ENCODE measurements at places on chromosomes 16 and 17.

- no peak for DNase-seq
These were observed 4.1 kb downstream of the PDF start for GRCh38 chr16:69326172-69326873.

DNA sequence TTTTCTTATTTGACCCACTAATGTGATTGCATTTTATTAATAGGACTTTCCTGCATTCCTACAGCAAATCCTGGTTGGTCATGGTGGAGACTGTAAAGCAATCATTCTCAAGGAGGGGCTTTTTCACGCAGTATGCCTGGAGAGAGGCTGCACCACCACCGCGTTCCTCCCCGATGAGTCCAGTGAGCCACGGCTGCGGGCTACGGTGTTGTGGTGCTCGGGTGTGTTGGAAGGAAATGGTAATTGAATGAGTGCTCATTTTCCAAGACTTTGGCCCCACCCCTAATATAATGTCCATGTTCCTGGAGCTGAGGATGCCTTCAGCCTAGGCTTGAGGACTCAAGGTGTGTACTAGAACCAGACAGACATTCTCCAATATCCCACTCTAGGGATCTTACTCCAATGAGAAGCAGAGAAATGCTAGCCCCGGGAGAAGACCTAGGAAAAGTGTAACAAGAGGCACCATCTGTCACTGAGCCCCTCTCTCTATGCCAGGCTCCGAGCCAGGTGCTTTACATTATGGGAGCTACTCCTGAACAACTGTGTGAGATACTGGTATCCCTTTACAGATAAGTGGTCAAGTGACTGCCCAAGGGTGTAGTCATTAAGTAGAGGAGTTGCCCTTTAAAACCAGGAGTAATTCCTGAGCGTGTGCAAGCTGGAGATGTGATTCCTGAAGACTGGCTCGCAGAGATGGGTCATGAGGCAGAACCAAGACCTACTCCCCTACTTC, 39.4 kb downstream of the HEATR6 start:
- DNase-seq = no peak

DNA sequence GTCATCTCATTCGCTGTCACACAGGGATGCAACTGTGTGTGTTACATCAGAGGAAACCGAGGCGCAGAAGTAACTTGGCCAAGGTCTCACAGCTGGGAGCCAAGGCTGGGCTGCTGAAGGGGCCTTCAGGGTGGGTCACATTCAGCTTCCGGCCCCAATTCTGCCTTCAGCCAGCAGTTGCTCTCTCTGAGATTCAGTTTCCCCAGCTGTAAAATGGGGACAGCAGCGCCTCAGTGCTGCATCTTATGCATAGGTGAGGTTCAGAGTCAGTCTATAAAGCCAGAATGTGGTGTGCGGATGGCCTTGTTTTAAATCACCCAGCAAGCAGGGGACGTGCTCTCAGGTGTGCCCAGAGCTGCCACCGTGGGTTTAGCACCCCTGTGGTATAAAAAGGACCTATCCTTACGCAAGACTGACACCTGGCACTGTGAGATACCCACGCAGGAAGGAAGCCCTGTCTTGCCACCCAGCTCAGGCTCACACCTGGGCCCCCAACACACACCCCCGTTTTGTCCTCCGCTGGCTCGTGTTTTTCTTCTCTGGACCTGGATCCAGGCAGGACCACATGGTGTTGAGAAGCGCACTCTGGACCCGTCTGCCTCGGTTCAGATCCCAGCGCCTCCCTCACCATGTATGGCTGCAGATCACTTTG, 94.6 kb upstream of the GSE1 start:
- DNase-seq = no peak

DNA sequence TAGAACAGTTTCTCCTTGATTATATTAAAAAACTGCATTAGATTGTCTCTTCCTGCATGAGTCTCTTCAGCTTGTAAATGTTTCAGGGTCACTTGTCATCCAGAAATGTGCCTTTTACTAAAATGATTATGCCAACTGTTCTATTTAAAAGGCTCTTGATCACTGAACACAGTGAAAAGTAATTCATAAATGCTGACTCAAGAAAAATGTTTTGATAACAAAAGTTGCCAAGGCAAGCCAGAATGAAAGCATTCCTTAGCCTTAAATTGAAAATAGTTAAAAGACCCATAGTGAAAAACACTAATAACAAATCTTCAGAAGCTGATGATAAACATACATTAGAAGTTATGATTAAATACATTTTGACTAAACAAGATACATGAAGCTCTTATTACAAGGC, 356.0 kb upstream of the KIF2B start:
- no peak for DNase-seq

DNA sequence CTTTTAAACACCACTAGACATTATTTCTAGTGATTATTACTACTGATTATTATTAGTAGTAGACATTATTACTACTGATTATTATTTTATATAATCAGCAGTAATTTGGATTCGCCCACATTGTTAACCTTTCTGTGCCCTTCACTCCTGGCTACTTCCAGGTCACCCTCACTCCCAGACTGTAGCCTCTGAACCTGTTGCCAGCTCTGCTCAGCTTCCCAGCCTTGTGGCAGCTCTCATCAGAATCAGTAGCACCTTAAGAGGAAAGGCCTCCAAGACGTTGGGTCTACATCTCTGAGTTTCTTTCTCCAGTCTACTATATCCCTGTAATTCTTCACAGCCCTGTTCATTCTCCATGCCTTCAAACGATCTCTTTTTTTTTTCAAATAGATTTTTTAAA, 137.0 kb downstream of the KATNIP start:
- DNase-seq = no peak

DNA sequence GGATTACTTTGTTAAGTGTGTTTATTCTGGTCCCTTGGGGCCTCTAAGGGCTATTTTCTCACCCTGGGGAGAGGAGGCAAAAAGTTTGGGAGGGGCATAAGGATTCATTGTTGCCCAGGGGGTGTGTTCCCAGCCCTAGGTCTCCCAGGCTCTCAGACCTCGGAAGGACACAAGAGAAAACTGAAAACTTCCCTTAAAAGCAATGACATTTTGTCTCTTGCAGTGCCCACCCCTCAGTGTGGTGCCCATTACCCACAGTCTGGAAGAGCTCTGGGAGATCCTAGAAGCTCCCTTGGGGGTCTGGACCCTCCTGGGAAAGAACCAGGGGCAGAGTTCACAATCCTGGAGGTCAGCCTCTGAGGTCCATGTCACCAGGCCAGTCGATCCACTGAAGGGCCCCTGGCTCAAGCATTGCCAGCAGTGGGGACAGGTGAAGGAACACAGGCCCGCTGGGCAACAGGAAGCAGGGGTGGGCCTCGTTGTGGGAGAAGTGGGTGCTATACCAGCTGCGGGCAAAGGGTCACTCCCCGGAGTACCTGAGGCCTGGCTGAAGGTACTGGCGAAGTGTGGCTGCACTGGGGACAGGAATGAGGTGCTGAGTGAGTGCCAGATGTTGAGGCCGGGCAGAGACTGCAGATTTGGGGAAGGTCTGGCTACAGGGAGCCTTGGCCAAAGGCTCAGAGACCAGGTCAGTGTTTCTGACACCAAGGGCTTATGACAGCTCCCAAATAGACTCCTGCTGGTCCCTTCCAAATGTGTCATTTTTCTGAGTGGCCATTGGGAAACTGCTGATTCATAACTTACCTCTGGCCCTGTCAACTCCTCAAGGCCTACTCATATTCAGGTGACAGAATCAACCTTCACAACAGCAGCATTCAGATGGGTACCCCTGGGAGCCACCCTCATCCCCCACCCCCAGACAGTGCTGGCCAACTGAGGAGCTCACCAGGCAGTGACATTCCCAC, 4.6 kb upstream of the ZNF747 start:
- DNase-seq = no peak

DNA sequence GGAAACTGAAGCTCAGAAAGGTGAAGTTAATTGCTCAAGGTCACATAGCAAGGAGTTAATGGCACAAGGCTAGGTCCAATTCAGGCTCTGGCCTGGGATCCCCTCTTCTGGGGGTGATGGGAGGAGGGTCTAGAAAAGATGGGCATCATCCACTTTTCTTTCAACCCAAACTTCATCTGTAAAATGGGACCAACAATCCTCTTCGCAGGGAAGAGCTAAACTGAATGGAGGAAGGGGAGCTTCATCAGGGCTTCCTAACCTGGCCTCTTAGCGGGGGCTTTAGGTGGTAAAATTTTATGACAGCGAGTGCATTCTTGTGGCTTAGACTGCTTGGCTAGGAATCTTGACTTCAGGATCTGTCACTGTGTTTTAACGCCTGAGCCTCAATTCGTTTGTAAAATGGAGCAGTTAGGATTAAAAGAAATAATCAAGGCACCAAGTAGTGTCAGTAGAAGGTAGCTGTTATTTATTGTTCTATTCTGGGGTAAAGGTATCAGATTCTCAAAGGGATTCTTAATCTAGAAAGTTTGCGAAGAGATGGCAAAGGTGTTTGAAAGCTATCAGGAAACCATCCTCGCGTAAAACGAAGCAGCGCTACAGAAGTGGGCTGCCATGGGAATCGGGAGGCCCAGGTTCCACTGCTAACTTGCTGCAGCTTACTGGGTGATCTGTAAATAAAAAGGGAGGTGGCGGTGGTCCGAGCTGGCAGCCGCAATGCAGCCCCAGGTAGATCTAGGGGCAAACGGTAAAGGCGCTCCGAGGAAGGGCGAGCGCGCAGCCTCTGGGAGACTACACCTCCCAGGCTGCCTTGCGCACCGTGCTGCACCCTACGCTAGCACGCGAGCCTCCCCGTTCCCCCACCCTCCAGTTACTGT, 1.5 kb upstream of the SRCAP start:
- no peak for DNase-seq

- DNase-seq = no peak
These were observed 17.5 kb downstream of the CACNG4 start for GRCh38 chr17:66981983-66982508.

DNA sequence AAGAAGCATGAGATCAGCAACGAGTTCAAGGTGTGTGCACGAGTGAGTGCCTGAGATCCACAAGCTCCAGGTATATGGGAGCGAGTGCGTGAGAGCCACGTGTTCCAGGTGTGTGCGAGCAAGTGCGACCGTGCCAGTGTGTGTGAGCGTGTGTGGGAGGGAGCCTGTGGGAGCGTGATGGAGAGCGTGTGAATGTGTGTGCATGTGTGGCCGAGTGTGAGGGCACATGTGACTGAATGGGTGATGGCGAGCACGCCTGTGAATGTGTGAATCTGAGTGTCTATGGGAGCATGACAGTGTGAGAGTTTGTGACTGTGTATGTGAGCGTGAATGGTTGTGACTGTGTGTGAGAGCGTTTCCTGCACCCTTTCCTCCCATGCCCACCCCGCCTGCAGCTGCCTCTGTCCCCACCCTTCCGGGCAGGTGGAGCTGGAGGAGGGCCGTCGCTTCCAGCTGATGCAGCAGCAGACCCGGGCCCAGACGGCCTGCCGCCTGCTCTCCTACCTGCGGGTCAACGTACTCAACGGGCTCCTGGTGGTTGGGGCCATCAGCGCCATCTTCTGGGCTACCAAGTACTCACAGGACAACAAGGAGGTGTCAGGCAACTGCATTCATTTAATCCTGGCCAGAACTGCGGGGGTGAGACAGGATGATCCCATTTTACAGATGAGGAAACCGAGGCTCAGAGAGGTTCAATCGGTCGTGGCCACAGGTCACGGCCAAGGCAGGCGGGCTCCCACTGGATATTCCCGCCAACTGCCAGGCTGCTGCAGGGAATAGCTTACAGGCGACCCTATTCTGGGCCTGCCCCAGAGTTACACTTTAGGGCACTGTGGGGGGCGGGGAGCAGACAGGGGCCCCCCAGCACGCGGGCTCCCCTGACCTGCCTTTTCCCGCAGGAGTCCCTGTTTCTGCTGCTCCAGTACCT, 3.7 kb downstream of the TMC8 start:
- DNase-seq = peak; percentile 66

GRCh38 chr17:73268582-73269328, 7.1 kb upstream of the CPSF4L start:
- no peak for DNase-seq

DNA sequence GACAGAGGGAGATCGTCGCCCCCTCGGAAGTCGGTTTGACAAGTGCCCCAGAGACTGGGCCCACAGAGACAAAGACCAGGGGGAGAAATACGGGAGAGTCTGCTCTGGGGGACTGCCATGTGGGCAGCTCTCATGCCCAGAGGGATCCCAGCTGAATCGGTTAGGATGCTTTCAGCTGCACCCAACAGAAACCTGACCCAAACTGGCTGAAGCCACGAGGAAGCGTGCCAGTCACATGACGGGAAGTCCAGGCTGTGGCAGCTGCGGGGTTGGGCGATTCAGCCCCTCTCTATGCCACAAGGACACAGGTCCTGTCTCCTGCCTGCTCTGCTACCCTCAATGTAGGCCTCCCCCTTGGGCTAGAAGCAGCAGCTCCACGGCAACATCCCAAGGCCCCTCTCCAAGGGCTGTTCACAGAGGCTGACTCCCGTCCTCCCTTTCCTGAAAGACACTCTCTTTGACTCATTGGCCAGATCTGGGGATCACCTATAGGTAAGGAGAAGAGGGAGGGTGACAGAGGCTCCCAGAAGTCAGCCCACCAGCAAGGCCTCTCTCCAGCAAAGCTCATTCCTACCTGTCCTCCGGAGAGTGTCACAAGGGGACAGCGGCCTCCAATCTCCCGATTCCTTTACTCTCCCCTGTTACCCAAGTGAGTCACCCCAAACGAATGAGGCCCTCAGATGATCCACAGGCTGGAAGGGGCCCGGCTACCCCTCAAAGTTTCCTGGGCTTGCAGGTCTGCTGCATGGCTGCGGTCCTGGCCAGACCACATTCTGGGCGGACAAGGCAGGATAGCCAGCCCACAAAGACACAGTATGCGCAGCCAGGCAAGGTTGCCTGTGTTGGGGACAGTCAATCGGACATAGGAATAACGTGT, 75.8 kb downstream of the RBFOX3 start:
- no peak for DNase-seq

GRCh38 chr17:80032614-80033171, 3.0 kb downstream of the TBC1D16 start:
- no peak for DNase-seq

- no peak for DNase-seq
These were observed 5.9 kb upstream of the RAB40C start for GRCh38 chr16:583815-584591.

GRCh38 chr17:17553217-17554195, 38.0 kb downstream of the PEMT start:
- DNase-seq = no peak

GRCh38 chr16:88384222-88385111, 1.7 kb downstream of the ZNF469 start:
- DNase-seq = peak; percentile 43

- no peak for DNase-seq
These were observed 15.7 kb downstream of the CDRT4 start for GRCh38 chr17:15451680-15452079.
